ENCODE measurements at places on chromosomes 6 and 20.

DNA sequence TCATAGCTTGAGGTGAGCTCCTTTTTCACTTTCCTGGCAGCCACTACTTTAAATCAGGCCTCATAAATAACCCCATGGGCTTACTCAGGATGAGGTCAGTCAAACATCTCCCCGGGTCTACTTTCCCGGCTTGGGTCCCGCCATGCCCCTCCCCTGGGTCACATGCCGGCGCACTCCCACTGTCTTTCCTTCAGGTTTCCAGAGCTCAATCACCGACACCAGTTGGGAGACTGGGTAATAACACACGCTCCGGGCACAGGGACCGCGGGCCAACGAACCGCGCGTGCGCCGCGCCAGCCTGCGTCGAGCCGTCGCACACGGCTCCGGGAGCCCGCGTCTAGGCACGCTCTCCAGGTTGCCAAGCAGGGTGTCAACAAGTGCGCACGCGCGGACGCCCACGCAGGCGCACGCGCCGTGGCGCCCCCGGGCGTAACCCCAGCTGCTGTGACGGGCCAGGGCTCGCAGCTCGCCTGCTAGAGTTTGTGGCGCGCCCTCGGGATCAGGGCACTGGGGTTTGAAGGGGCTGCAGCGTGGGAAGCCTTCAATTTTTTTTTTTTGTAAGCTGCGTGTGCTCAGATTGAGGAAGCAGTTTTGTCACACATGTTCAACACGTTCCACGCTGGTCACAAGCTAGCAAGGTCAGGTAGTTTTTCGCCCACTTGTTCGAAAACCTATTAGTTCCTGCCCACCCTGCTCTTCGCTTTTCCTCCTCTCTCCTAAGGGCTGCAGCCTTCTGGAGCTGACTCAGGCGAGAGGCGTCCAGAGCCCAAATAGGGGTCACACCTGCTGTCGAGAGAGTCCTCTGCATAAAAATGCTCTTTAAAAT is 31.8 kb downstream of the TFAP2B start:
- DNase-seq, result no peak

GRCh38 chr20:36141310-36141709 is 13.2 kb upstream of the EPB41L1 start:
- DNase-seq, result no peak

DNA sequence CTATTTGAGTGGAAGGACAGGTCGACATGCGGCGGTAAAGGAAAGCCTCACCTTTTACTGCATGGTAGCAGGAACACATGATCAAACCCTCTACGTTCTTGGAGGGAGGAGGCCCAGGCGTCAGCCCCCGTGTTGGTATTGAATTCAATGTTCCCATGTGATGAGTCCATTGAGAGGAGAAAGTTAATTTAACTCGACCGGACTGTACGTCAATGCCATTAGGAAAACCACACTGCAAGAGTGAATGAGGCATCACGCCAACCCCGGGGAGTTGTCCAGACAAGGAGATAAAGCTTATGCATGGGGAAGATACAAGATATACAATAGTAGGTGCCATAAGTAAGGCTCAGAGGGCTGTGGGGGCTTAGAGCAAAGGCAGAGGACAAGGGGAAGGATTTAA is 213.9 kb upstream of the ECI2 start:
- DNase-seq, result no peak

- DNase-seq, result no peak
Observed at GRCh38 chr6:136960781-136961180, 38.7 kb downstream of the SLC35D3 start.

GRCh38 chr6:7108964-7109836 is 1.4 kb downstream of the RREB1 start:
- peak; percentile 46 for DNase-seq

- no peak for DNase-seq
Observed at GRCh38 chr6:52540286-52540902, 36.5 kb downstream of the TRAM2 start.

DNA sequence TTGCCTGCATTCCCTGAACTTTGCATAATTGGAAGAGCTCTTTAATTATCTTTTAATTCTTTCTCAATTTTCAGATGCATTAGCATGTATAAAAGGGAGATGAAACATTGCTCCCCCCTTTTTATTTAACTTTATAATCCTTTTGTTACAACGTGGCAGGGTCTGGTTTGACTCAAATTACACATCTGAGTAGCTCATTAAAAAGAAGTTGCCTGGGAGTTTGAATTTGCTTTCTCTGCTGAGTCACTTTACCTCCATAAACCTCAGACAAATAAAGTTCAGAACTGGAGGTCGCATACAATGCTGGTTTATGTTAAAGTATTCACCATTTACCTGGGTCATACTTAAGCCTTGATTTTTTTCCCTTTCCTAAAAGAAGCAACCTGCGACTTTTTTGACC is 495.2 kb downstream of the PREX1 start:
- DNase-seq, result no peak

GRCh38 chr6:37517411-37517812 is 17.7 kb upstream of the CCDC167 start:
- DNase-seq, result no peak

- DNase-seq, result no peak
Observed at GRCh38 chr6:23875006-23875405, 251.0 kb upstream of the NRSN1 start.

- DNase-seq, result no peak
Observed at GRCh38 chr6:116176596-116176995, 50.7 kb upstream of the COL10A1 start.

- peak; percentile 59 for DNase-seq
Observed at GRCh38 chr20:35891375-35891774, 62.9 kb downstream of the SCAND1 start.

- DNase-seq, result no peak
Observed at GRCh38 chr20:48008850-48009515, 223.7 kb upstream of the SULF2 start.

DNA sequence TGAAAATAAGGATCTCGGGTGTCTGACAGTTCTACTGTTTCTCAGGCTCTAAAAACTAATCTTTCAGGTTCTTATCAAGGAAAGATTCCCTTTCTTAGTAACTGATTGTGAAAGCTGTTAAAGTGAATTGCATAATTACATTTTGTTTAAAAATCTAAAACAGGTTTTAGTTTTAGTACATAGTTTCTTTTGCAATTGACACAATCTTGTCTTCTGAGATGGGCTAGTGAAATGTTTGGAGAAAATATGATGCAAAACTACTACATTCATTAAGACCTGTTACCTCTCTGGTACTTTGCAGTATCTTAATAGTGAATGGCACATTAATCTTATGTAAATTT is 298.4 kb downstream of the UTRN start:
- no peak for DNase-seq

DNA sequence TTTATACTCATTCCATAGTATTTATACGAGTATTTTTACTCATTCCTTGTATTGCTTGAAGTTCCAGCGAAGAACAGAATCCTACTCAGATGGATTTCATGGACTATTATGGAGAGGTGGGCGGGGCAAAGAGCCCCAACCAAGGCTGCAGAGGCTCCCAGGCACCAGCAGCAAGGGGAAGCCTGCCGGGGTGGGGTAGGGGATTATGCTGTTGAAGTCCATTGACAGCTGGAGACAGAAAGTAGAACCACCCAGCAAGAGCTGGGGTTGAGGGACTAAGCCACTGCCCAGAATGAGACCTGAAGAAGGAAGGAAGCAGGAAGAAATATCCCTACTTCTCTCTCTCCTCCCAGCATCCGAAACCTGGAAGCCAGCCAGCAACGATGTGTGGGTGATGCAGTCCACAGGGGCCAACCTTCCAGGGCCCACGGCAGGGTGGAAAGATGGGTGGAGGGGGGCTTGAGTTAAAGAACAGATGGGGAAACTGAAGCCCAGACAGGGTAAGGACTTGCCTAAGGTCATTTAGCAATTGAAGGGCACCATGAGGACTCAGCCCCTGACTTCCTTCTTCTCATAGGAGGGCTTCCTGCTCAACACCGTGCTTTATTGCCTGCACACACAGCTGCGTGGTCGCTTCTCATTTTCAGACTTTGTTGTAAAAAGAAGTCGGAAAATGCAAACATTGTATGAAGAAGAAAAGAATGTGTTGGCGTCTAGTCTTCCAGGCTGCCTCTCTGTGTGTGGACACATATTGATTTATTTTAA is 18.3 kb upstream of the GTSF1L start:
- DNase-seq, result no peak

DNA sequence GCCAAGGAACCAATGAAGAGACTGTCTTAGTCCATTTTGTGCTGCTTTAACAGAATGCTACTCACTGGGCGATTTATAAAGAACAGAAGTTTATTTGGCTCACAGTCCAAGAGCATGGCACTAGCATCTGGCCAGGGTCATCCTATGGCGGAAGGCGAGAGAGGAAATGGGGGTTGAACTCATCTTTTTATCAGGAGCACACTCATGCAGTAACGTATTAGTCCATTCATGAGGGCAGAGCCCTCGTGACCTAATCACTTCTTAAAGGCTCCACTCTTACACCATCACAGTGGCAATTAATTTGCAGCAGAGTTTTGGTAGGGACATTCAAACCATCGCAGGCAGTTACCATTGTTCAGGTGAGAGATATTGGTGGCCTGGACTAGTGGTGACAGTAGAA is 8.5 kb downstream of the ARFGEF2 start:
- DNase-seq, result no peak

DNA sequence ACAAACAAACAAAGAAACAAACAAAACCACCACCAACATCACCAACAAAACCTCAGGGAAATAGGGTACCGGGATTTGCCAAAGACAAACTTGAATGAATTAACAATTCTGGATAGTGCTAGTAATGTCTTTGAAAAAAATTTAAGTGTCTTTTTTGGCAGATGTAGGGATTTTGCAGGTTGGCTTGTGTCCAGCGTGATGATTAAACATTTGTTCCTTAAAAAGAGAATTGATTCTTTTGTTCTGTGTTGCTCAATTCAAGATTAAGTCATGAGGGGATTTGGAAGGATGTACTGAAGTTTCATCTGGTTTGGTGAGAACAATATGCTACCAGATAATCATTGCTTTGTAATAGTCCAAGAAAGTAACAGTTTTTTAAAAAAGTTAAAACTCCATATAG is 125.1 kb upstream of the HS3ST5 start:
- no peak for DNase-seq

DNA sequence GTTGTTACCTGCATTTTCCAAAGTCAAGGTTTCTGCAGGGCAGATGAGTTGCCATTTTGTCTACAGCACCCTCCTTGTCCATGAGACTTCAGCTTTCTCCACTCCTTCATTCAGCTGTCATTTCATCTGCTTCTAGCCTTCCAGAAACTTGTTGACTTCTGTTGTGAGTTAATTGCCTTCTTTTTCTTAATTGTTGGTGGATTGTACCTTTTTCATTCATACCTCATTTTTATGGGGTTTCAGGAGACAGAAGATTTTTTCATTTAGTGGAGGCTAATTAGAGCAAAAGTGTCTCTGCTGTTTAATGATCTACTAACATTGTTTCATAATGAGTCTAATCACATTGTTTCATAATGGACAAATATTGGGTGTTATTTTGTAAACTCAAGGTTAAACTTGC is 7.5 kb upstream of the SUMO4 start:
- no peak for DNase-seq

GRCh38 chr6:31265926-31266325 is 6.0 kb downstream of the HLA-C start:
- no peak for DNase-seq

- no peak for DNase-seq
Observed at GRCh38 chr6:138005846-138006245, 101.4 kb downstream of the PERP start.

DNA sequence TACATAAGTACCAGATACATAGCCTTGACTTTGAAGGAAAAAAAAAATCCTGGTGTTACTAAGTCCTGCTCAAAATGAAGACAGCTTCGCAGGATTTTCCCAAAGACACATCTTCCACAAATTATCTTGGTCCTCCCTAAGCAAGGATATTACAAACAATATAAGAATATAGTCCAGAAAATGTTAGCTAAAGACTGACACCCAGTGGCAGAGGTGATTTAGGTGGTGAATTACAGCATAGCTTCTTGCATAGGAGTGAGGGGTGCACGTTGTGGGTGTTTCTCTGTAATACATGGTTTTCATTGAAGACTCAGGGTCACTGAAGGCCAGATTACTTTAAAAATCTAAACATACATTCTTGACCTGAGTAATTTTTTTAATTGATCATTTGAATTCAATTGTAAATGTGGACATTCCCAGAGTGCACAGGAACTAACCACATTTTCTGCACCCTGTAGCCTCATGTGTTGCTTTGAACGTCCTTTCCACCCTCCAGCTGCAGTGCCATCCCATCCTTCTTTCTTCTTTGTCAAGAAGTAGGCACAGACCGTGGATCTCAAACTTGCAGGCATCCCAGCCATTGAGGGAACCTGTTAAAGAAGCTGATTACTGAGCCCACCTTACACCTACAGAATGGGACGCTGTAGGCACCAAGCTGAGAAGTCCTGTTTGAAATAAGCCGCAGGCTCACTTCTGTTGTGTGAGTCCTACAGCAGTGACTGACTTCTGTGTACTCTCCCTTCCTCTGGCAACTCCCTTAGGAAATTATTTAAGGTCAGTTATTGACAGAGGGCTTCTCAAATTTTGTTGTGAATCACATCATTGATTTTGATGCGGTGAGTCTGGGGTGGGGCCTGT is 102.6 kb downstream of the PERP start:
- no peak for DNase-seq

DNA sequence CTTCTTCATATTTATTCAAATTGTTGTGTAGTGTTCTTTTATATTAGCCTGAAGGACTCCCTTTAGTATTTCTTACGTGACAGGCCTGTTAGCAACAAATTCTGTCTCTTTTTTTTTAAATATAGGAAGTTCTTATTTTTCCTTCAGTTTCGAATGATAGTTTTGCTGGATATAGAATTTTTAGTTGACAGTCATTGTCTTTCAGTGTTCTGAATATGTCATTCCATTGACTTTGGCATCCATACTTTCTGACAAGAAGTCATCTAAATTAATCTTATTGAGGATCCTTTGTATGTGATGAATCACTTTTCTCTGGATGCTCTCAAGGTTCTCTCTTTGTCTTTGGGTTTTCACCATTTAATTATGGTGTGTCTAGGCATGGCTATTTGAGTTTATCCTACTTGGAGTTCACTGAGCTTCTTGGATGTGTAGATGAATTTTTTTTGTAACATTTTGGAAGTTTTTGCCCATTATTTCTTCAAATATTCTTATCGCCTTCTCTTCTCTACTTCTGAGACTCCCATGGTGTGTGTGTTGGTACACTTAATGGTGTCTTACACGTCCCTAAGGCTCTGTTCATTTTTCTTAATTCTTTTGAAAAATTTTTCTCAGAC is 82.5 kb upstream of the GTSF1L start:
- DNase-seq, result no peak

DNA sequence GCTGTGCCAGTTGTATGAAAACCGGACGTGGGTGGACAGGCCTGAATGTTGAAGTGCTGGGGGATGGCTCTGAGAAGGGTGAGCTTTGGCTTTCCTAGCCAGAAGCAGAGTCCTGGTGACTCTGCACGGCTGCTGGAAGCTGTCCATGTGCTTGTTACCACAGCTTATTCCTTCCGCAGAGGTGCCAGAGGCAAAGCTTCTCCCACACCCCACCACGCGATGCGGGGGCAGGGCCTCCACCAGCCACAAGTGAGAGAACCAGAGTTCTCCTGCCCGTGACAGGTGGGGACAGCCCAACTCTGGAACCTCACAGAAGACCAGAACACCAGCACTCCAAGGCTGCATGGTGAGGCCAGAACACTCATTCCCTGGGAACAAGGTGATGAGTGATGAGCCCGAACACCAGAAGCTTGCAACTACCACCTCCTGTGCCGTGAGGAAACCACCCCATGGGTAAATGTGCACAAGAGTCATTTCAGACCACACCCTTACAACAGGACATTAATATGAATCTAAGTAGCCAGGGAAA is 36.7 kb downstream of the JAG1 start:
- no peak for DNase-seq

- DNase-seq, result no peak
Observed at GRCh38 chr6:42448927-42449659, 2.6 kb downstream of the TRERF1 start.

- DNase-seq, result no peak
Observed at GRCh38 chr20:9996944-9997343, 37.8 kb upstream of the ANKEF1 start.
